ENCODE measurements at places on chromosomes 4 and X.

DNA sequence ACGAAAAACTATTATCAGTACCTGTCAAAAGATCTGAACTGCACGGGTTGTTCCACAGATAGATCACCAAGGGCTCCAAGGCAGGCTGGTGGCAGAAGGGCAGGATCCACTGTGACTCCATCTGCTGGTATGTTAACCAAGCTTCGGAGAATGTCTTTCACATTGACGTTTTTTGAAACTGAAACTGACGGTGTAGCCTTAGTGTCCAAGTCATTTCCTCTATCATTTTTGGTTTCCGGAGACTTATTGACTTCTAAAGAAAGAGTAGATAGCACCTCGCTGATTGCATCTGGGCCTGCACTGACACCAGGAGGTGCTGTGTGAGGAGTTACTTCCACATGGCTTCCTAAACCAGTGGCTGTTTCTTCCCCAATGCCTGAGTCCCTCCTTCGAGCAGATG, 186.9 kb downstream of the LRBA start:
- DNase-seq, result peak; percentile 78

- no peak for DNase-seq
These were observed 20.7 kb upstream of the RNF150 start for GRCh38 chr4:141153751-141154510.

DNA sequence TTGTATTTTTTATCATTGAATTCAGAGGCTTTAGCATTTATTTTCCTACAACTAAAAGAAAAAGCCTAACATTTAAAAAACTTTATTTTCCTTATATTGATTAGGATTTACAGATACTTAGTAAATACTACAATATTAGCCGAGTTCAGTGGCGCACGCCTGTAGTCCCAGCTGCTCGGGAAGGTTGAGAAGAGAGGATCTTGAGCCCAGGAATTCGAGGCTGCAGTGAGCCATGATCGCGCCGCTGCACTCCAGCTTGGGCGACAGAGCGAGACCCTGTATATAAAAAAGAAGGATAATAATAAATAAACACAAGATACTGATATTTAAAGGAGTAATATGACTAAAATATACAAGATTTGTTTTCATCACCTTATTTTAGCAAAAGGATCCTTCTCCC, 681 bp upstream of the UPF3B start:
- DNase-seq, result no peak

- DNase-seq, result no peak
These were observed 32.5 kb upstream of the FGFR3 start for GRCh38 chr4:1760521-1761071.

DNA sequence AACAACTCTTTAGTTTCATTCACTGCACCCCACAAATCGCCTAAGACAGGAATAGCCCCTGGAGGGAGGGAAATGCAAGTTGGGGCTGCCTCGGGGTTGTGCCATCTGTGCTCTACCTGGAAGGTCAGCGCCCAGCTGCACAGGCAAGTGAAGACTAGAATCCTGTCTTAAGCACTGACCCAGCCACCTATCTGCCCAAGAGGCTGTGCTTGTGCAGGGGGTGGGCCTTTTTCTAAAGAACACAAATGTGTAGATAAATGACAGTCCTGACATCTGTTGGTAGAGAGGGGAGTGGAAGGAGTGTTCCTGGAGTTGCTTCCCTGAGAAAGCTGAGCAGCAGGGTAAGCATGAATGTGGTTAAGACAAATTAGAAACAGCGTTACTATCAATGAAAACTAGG, 15.7 kb downstream of the ZNF518B start:
- no peak for DNase-seq

DNA sequence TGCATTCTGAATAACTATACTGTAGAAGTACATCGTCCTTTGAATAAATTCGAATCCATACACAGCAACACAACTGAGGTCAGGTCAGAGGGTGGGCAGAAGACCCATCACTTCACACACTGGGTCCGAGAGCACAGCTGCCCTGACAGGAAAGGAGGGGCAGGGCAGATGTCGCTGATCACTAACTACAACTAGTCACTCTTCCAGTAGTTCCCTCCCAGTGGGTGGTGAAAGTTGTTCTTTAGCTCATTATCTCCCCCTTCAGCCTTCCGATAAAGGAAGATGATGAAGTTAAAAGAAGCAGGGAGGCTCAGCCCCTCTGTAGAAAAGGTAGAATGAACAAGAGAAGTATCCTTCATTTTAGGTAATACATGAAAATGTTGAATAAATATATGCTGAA, 278.9 kb downstream of the INPP4B start:
- no peak for DNase-seq

DNA sequence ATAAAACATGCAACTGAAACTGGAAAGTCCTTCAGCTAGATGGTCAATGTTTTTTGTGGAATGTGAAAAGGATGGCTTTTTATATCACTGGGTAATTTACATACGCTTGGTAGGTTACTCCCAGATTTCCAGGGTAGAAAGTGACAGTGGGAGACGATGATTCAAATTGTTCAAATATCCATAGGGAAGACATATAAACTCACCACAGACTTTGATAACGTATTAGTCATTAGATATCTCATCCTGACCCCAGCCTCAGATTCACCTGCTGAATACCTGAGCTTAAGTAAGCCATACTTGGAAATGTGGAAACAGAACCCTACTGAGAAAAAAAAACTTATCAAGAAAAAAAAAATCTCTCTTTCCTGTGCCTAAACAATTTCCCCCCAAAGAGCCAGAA, 169.4 kb downstream of the ZNF674 start:
- DNase-seq, result no peak

GRCh38 chr4:152010710-152011079, 249.9 kb upstream of the GATB start:
- DNase-seq, result no peak

GRCh38 chr4:139847602-139848001, 182.0 kb downstream of the MGST2 start:
- no peak for DNase-seq

- no peak for DNase-seq
These were observed 66.0 kb downstream of the TRMT44 start for GRCh38 chr4:8506373-8507195.

DNA sequence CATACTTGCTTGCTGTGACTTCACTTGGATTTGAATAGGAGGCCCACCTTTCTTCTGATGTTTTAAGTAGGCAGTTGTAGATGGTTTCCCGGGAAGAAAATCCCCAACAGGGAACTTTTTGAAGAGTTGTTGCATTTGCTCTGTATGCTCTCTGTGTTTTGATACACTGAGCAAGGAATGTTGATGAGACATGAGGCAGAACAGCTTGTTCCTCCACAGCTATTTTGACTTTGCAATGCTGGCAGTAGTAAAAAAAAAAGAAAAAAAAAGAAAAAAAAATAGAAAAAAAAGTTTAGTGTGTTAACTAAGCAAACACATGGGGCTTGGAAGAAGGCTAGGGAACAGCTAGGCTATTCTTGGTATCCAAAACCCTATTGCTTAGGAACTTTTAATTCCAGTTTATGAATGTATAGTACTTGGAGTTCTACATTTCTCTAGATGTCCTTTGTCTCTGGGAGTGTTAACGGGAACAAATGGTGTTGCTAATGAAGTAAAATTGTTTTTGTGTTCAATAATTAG, 23.4 kb upstream of the PAQR3 start:
- no peak for DNase-seq

DNA sequence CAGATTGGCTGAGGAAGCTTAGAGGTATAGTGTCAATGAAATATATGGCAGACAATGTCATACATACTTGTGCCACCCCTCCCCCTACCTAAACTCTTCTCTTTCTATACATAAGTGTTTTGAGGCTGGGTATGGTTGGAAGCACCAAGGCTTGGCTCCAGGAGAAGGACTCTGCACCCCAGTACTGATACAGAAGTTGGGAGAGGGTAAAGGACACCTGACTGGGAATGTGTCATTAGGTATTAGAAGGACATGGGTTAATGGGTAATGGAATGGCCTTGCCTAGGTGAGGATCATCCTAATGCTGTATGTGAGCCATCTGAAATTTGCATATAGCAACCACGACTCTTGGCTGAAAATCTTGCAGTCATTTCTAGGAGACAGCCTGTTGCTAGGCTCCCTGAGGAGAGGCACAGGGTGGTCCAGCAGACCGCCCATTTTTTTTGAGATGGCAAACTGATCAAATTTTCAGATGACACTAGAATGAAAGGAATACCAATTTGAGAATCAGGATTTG, 26.8 kb upstream of the AP1S2 start:
- DNase-seq, result no peak

GRCh38 chr4:88196013-88196365, 37.5 kb upstream of the ABCG2 start:
- no peak for DNase-seq

- DNase-seq, result no peak
These were observed 57.1 kb upstream of the NKAP start for GRCh38 chrX:120000490-120001246.

GRCh38 chr4:25235401-25235800, 1.6 kb downstream of the PI4K2B start:
- no peak for DNase-seq

- no peak for DNase-seq
These were observed 27.4 kb downstream of the CCKAR start for GRCh38 chr4:26462874-26463273.

- DNase-seq, result no peak
These were observed 5.8 kb downstream of the RPS6KA3 start for GRCh38 chrX:20260885-20261284.

DNA sequence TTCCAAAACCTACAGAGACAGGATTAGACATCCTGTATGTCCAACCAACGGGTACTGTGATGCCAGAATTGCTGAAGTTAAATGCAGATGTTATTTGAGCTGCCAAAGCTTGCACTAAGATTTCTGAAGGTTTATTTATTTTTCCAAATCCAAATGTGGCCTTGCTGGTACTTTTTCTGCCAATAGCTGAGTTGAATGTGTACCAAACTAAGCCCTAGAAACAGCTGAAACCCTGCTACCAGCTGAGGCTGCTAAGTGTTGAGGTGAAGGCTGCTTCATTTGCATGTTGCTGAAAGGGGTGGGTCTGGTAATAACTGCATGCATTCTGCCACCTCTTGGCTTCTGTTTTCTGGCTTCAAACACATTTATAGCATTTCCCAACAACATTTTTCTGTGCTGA, 366.5 kb downstream of the FAT4 start:
- DNase-seq, result no peak

DNA sequence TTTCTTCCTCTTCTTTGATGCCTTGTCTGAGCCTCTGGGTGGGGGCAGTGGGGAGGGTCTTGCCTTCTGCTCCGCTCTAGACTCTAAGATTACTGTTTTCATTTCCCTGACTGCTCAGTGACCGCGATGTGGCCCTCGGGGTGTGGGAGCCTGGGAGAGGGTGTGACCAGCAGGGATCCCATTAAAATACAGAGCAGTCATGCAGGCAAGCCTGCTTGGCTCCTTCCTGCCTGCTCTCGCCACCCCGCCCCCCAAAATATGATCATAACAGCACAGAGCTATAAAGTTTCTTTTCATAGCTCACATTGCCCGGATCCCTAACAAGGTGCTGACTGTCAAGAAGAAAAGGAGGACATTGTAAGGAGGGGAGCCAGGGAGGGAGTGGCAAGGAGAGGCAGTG, 332.9 kb downstream of the RAB28 start:
- no peak for DNase-seq

- no peak for DNase-seq
These were observed at the start of gene FAM184B for GRCh38 chr4:17781300-17782287. Gene FAM184B, minus strand, starts transcription at chr4:17781621. Its CDS starts 322 bp downstream, at chr4:17781299.

DNA sequence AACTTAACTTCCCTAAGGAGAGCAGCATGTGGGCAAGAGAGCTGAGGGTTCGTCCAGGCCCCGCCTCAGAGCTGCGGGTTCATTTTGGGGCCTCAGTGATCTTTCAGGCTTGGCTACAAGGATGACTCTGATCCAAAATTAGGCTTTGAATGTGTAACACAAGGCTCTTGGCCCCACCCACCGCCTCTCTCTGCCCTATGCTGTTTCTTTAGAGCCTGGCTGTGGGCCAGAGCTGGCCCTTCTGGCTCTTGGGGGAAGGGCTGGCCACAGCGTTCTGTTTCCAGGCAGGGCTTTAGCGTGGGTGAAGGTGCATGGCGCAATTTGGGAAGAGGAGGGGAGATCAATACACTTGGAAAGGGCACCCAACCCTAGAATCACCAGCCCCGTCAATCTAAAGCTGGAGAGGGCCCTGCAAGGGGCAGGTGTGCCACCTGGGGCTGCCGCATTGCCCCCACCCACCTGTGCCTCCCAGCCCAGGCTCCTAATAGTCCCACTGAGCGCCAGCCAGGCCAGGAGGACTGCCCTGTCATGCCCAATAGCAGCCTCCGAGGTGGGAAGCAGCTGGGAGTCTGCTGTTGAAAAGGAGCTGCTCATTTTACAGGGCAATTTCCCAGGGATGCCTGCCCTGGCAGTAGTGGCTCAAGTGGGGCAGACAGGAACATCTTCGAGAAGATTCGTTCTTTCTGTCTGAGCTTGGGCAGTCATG, 84.5 kb upstream of the MAML3 start:
- no peak for DNase-seq

- DNase-seq, result no peak
These were observed 305.3 kb upstream of the NOCT start for GRCh38 chr4:138710297-138710696.

GRCh38 chr4:41257257-41257901, 651 bp downstream of the UCHL1 start:
- no peak for DNase-seq

DNA sequence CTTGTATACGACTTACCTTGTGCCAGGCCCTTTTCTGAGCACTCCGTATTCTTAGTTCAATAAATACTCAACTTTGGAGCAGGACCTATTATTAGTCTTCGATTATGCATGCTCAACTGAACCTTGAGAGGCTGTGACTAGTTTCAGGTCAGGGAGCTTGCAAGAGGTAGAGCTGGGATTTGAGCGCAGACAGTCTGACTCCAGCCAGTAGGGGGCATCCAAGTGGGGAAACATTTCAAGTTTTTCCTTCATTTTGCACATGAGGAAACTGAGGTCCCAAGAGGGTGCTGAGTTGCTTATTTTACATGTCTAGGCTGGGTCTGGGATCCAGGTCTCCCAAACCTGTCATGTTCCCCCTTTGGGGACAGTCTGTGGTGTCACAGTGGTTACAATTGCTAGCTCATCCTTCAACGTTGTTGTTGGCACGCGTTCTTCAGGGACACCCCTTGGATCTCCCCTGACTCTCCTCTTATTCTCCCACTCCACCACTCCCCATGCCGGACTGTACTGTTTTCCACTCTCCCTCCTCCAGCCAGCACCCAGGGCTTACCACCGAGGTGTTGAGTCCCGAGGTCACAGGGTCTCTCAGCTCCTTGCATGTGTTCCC, 6.7 kb upstream of the PRICKLE3 start:
- DNase-seq, result no peak

DNA sequence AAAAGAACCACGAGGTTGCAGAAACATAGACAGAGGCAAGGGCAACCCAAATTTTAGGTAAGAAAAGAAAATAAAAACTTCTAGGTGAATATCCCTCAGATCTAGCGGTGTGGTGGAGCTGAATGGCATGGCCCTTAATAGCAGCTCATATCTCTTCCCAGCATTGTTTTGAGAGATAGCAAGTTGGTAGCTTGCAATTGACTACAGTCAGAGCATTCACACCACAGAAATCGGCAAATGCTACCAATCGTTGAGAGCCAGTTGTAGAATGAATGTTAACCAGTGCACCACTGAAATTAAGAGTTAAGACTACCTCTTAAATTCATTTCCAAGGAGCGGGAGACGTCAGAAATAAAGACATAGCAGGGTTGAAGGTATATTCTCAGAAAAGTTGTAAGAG, 184.0 kb upstream of the KIT start:
- no peak for DNase-seq

GRCh38 chr4:109495514-109495913, 61.9 kb downstream of the SEC24B start:
- DNase-seq, result no peak

GRCh38 chrX:92232182-92232581, 453.0 kb downstream of the PCDH11X start:
- DNase-seq, result no peak

Data from GM12864 (cell line).